ENCODE measurements at places on chromosomes 6 and 20. TPM values are rescaled to one million over a fixed set of nuclear protein-coding genes. Genes with fewer than 3 reads are reported as not detected.

Gene GSTA3
- not detected for polyA plus RNA-seq

Gene BTNL2
- not detected for polyA plus RNA-seq

Gene ULBP1
- polyA plus RNA-seq = 0.04 TPM

Gene PLA2G7
- polyA plus RNA-seq = 0.13 TPM

Gene PAK5
- not detected for polyA plus RNA-seq

Gene DPPA5
- not detected for polyA plus RNA-seq

Gene SLC17A3
- 0.19 TPM for polyA plus RNA-seq

Gene CST4
- polyA plus RNA-seq = not detected

DNA sequence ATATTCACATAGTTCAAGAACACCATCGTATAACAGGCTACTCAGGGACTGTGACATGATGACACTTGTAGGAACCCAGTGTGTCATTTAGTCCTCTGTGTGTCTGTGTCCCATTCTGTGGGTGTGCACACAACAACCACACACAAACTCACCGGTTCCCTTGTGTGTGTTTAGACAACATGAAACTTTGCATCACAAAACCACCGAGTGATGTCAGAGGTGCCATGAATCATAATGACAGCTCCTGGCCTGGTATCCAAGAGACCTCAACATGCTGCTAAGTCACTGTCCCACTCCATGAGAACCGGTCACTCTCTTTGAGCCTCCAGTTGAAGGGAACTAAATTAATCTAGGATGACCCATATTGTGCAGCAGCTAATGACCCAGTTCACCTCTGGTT is 421.3 kb downstream of the PREX1 start:
- no peak for DNase-seq

DNA sequence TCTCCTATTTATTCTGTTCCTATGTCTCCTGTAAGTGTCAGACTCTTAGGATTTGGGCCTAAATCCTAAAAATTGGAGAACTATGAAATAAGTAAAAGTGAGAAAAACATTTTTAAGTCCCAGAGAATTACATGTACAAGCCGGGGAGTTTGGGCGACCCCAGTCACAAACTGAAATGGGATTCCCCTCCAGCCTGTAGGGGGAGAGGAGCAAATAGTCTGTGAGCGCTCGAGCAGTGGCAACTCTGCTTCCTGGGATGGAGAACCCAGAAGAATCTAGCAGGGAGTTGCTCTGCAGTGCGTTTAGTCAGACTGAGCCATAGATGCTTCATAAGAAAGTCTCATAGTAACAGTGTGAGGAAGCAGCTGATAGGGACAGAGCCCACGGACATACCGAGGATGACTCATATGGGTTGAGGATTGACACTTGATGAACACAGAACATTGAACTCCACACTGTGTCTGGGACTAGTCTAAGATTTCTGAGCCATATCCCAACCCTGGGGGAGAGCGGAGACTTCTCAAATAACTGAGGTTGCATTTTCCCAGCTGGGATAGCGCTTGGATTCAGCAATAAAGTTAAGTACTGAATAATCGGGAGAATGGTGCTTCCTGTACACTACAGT is 437.2 kb downstream of the BCKDHB start:
- DNase-seq = no peak

DNA sequence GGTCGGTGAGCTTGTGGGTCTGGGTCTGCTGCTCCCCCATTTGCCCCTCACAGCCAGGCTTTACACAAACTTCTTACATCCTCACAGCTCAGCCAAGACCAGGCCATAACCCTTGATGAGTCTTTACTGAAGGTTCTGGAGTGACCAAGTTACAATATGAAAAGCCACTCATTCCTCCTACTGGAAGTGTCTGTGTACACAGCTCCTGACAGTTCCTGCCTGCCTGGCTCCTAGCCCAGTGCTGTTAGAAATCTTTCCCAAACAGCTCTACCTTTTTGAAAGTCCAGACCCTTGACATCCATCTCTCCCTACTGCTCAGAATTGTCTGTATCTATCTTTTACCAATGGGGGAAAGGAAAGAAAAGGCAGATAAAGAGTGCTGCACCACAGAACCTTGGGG is 106.9 kb downstream of the PAX1 start:
- no peak for DNase-seq

DNA sequence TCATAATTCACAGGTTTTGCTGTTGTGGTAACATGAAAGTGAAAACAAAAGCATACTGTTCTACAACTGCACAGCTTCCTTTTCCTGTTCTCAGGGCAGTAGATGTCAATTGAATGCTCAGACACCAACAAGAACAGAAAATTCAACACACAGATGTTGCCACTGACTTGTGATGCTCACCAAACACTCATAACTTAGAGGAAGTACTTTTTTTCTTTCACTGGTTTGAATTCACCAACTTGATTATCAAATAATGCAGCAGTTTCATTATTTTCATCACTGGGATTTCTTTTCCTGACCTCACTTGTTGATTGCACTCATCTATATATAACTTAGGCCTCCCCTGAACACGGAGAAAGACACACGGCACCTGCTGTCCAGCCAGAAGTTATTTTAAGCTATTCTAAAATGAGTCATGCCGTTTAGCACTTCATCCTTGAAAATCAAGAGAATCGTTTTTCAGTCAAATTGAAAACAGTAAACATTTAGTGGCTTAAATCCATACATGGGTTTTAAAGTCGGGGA is 949 bp downstream of the TXLNB start:
- peak; percentile 89 for DNase-seq

DNA sequence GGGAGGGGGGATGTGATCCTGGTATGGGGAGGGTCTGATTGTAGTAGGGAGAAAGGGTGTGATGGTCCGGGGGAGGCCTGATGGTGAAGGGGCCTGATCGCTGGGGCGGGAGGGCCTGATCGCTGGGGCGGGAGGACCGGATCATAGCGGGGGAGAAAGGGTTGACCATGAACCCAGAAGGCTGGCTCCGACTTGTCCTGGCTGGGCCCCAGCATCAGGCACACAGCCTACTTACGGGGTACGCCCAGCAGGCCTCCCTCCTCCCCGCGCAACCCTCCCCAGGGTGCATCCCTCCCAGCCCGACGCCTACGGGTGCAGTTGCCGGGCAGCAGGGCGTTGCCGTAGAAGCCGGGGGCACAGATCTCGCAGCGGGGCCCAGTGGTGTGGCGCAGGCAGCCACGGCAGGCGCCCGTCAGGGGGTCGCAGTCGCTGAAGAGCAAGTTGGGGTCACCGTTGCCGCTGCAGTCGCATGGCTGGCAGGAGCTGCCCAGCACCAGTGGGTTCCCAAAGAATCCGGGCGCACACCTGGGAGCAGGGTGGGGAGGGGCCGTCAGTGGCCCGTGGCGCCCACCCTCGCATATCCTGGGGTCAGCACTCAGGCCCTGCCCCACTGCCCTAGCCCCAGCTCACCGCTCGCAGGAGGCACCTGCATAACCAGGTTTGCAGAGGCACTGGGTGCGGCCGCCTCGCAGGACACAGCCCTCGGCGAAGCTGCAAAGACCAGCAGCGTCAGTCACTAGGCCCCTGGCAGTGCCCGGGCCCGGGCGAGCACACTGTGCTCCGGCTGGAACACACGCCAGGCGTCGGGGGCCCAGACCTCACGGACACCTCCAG is 20.6 kb downstream of the ADRM1 start:
- DNase-seq = no peak

DNA sequence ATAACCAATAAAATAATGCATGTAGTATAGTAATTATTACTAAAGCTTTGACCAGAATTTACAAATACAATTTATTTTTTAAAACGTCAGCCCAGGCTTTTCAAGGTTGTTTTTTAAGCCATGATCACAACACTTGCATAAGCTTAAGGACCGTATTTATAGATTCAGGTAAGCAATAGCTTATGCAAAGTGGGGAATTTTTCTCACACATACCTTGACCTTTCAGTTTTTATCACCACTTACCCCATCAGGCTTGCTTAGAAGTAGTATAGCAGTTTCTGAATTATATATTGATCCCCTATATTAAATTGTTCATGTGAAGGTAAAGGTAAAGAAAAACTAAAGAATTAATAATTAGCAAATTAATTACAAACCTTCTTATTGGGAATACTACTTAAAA is 232.3 kb upstream of the FKBP1C start:
- DNase-seq = no peak

DNA sequence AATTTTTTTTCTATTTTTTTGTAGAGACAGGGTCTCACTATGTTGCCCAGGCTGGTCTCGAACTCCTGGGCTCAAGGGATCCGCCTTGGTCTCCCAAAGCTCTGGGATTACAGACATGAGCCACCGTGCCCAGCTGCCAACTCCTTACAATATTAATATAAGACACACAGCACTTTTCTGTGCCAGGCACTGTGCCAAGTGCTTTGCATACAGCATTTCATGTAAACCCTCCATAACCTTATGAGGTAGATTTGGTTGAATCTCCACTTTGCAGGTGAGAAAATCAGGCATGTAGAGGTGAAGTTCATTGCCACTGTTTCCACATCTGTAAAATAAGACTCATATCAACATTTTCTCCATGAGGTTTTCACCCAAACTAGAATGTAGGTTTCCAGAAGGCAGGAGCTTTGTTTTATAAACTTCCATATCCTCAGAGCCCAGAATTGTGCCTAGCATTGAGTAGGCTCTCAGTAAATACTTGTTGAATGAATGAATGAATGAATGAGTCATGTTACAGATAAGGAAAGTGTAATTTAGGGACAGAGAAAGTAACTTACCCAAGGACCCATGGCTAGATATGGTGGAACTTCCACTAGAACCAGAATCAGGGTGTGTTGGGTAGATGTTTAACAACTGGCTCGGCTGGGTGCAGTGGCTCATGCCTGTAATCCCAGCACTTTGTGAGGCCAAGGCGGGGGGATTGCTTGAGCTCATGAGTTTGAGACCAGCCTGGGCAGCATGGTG is 3.0 kb upstream of the CTNNBL1 start:
- no peak for DNase-seq

DNA sequence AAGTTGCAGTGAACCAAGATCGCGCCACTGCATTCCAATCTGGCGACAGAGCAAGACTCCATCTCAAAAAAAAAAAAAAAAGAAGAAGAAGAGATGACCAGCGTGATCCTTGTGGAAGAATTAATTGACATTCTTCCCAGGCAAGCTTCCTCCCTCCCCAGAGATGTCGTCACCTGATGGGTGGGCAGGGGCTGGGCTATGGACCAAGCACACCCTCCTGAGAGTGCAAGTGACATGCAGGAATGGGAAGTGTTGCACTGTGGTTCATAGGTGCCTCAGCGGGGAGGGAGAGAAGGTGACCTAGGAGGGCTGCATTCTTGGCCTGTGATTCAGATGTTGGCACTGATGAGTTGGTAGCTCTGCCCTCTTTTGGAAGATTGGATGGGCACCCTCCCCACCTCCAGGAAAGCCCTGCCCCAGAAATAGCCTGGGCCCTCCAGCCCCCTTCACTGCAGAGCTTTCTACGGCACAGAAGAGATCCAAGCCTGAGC is 37.8 kb downstream of the TAF8 start:
- DNase-seq = no peak

DNA sequence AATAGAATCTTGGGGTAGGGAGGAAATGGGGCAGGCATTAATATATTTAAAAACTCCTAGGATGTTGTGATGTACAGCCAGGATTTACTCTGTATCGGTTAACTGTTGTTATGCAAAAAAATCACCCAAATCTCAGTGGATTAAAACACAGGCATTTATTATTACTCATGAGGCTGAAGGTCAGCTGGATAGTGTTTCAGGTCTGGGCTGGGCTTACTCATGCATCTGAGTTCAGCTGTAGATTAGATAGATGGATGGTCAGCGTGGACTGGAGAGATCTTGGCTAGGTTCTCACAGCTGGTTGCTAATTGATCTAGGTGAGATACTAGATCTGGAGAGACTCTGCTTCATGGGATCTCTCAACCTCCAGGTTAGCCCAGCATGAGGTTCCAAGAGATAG is 131.4 kb downstream of the BTBD3 start:
- DNase-seq = no peak

GRCh38 chr6:77368660-77369313 is 94.5 kb downstream of the HTR1B start:
- DNase-seq = no peak

DNA sequence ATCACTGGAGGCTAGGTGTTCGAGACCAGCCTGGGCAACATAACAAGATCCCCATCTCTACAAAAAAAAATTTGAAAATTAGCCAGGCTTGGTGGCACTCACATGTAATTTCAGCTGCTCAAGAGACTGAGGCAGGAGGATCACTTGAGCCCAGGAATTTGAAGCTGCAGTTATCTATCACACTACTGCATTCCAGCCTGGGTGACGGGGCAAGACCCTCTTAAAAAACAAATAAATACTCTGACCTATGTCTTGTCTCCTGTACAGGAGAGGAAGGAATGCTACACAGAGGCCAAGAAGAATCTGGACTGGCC is 25.8 kb downstream of the COX4I2 start:
- DNase-seq = no peak

DNA sequence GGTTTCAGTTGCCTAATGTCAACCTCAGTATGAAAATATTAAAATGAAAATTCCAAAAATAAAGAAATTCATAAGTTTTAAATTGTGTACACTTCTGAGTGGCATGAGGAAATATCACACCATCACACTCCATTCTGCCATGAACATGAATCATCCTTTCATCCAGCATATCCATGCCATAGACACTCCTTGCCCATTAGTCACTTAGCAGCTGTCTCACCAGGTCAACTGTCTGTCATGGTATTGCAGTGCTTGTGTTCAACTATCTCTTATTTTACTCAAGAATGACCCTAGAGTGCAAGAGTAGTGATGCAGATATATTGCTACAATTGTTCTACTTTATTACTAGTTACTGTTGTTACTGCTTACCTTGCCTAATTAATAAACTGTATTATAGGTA is 712.4 kb downstream of the EPHA7 start:
- no peak for DNase-seq

DNA sequence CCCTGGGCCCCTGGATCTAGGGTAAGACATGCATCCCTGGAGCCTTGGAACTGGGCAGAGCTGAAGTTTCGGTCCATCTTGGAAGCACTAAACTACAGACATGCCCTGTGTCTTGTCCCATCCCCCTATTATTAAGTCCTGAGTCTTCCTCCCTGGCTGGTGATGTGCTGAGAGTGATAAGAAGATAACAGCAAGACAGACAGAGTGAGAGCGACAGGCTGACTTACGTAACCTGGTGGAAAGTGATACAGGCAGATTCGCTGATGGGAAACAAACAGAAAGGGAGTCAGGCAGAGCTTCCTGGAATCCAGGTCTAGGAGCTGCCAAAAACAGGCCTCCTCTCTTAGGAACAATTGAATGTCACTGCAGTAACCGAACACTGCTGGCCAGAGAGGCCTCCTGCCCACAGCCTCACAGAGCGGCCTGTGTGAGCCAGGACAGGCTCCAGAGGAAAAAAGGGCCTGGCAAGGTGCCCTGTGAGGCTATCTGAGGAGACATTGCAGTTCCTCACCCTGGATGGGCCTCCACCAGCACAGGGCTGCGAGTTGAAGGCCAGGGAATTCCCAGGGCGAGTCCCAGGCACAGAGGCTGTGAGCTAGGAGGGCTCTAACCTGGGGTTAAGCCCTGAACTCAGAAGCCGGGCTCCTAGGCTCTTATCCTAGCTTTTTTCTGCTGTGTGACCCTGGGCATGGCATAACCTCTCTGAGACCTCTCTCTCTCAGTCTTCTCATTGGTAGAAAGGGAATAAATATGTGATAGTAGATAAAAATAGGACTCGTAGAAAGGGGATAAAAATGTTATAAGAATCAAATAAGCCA is 34.2 kb upstream of the B4GALT5 start:
- no peak for DNase-seq

GRCh38 chr20:62792182-62792939 is 3.9 kb upstream of the MRGBP start:
- no peak for DNase-seq
